ENCODE measurements at places on chromosomes 12 and 14. TPM values are rescaled to one million over a fixed set of nuclear protein-coding genes. Genes with fewer than 3 reads are reported as not detected.

The KCNA5 gene
- not detected for total RNA-seq

The PKP2 gene
- total RNA-seq, result 6.1 TPM

The FBXL14 gene
- 11.6 TPM for total RNA-seq

The RND1 gene
- total RNA-seq, result 4.3 TPM

The RAD51AP1 gene
- 12.1 TPM for total RNA-seq

The MANSC4 gene
- total RNA-seq, result not detected

The SMIM41 gene
- total RNA-seq, result not detected

The SYCP3 gene
- not detected for total RNA-seq
